ENCODE measurements at places on chromosomes 3 and 15.

DNA sequence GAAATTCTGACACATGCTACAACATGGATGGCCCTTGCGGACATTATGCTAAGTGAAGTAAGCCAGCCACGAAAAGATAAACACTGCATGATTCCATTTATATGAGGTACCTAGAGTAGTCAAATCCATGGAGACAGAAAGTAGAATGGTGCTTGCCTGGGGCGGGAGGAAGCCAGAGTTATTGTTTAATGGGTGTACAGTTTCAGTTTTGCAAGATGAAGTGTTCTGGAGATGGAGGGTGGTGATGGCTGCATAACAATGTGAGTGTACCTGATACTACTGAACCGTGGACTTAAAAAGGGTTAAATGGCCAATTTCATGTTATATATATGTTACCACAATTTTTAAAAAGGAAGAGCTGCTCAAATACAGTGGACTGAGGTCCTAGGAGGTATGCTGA is 66.9 kb downstream of the SEMA5B start:
- no peak for DNase-seq

DNA sequence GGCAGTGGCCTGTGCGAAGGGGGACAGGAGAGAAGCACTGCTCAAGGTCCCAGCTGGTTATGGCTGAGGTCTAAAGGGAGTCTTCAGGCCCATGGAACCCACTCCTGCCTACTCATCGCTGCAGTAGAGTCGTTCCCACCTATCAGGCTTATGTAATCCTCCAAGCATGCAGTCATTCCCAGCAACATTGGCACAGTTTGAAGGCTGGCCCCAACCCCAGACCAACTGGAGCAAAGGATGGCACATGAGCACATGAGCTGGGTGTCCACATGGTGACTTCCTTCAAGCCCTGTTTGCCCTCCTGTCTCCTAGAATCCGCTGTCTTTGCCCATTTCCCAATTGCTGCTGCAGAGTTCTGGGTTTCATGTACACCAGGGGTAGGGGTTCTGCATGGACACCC is 60.5 kb upstream of the FGD5 start:
- no peak for DNase-seq

GRCh38 chr3:39548282-39548681 is 80.8 kb downstream of the MOBP start:
- no peak for DNase-seq

- no peak for DNase-seq
Observed at GRCh38 chr15:52822475-52822874, 32.3 kb upstream of the ONECUT1 start.

DNA sequence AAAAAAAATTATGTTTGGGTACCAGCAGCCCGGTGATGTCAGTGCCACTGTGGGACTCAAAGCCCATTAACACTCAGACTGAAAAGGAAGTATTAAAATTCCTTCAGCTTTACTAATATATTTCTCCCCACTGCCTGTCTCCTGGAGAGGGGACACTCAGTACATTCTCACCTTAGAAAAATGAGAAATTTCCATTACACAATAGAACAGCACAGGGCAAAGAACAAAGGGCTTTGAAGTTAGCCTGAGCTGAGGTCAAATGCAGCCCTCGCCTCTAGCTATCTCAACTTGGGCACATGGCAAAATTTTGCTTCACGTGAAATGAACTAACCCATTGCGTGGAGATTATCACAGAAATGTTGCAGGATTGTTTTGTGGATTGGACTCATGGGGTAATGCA is 80.8 kb downstream of the RARB start:
- peak; percentile 59 for DNase-seq

DNA sequence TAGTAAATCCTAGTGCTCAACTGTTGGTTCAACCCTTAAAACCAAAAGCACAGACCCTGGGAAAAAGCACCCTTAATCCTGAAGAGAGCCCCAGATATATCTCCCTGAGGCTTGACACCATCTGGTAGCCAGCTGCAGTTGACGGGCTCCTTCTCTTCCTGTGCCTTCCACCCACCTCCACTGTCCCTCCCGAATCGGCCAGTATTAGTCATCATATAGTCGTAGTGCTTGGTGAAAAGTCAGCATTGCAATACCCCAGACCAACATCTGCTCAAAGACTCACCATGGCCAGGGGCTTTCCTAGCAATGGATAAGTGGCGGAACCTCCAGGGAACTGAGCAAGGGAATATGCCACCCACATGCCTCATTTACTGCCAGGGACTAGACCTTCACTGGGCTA is 125.6 kb upstream of the CRBN start:
- DNase-seq, result no peak

GRCh38 chr3:176712191-176712590 is 485.1 kb downstream of the TBL1XR1 start:
- DNase-seq, result no peak

DNA sequence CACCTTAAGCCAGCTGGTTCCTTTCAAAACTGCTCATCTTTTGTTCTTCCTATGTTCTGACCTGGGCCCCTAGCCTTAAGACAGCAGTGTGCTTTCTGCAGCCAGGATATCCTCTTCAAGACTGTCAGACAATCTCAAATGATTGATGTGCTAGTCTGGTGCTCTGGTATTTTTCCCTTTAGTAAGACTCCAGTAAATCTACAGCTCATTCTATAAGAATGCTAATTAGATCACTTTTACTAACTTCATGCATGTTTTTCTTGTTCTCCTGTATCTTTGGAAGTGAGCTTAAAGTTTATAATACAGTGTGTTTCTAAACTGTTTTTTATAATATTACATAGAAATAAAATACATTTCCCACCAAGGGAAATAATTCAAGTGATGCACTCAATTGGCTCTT is 220.9 kb upstream of the NANOGP8 start:
- peak; percentile 86 for DNase-seq

- DNase-seq, result no peak
Observed at GRCh38 chr3:42273361-42273760, 7.4 kb upstream of the CCK start.

DNA sequence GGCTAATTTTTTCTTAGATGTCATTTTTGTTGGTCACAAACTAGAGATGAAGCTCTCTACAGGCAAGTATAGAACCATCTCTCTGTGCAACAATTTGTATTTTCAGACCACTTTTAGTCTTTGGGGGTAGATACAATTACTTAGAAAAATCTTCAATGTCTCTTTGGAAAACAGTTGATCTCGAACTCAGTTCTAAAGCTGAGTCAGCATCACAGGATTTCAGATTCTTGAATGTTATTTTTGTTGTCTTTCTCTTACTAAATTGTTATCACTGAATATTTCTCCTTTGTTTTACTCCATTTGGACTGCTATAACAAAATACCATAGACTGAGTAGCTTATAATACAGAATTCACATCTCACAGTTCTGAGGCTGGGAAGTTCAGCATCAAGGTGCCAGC is 1557.0 kb downstream of the SI start:
- DNase-seq, result no peak

DNA sequence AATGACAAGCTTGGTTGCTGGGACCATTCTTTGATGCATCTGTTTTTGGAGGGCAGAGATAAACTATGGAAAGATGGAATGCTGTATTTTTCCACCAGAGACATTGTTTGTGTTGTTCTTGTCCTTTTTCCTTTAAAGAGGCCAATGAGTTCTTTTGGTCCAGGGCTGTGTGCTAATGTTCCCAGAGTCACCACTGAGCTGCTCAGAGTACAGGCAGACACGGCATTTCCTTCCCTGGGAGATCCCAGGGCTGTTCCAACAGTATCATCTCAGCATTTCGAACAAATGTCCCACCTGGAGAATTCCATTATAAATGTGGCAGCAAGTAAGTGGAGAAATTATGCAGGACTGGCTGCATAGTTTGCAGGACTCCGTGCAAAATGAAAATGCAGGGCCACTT is 190.6 kb downstream of the IL20RB start:
- DNase-seq, result no peak

DNA sequence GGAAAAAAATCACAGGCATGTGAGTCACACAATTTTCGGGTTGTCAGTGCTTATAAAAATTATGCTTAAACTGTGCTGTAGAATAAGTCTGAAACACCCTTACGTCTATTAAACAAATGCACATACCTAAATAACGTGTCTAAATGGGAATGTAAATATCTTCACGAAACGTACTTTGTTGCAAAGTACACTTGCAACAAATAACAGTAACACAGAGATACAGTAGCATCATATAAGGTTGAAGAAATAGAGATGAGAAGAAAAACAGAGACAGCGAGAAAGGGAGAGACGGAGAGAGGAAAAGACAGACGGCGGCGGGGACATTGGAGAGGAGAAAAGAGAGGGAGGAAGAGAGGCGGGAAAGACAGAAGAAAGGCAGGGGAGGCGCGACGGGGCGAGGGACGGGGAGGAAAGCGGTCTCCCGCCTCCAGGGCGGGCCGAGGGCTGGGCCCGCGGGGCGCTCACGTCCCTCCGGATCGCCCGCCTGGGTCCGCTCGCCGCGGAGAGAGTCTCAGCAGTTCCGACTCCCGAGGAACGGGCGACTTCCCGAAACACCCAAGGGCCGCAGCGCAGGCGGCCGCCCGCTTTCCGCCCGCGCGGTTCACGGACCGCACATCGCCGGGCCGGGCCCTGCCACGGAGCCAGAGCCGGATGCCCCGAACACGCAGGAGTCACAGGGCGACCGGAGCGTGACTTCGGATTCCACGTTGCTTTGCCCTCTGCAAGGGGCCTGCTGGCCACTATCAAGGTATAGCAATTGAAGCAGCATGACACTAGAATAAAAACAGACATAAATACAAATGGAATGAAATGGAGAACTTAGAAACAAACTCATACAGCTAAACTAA is 153.4 kb downstream of the LMLN start:
- DNase-seq, result no peak

DNA sequence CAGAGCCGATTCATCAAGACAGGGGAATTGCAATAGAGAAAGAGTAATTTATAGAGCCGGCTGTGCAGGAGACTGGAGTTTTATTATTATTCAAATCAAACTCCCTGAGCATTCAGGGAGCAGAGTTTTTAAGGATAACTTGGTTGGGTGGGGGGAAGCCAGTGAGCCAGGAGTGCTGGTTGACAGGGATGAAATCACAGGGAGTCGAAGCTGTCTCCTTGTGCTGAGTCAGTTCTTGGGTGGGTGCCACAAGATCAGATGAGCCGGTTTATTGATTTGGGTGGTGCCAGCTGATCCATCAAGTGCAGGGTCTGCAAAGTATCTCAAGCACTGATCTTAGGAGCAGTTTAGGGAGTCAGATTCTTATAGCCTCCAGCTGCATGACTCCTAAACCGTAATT is 95.4 kb upstream of the CCDC80 start:
- peak; percentile 54 for DNase-seq

GRCh38 chr3:67655364-67656121 is 1.1 kb upstream of the SUCLG2 start:
- DNase-seq, result no peak

DNA sequence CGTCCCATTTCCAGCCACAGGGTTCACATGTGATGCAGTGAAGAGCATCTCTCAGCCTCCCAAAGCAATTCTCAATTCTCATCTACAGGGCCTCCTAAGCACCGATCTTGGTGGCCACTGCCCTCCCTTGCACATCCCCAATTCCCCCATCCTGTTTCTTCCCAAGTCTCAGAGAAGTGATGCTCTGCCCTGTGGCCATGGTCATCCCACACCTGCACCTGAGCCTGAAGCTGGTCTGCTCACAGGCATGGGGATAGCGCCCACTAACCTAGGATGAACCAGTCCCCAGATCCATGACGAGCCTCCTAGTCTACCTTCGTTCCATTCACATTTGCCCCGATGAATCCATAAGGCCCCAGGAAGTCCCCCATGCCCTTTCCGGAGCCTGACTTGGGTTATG is 201.5 kb downstream of the UACA start:
- DNase-seq, result no peak

- DNase-seq, result no peak
Observed at GRCh38 chr3:9600597-9600996, 47.0 kb upstream of the LHFPL4 start.

GRCh38 chr3:182596676-182597410 is 196.5 kb upstream of the ATP11B start:
- DNase-seq, result no peak

- DNase-seq, result peak; percentile 85
Observed at GRCh38 chr15:39580485-39581241, at the start of gene THBS1. Gene THBS1 (plus strand): TSS chr15:39581079. CDS start chr15:39581858, 779 bp downstream.

DNA sequence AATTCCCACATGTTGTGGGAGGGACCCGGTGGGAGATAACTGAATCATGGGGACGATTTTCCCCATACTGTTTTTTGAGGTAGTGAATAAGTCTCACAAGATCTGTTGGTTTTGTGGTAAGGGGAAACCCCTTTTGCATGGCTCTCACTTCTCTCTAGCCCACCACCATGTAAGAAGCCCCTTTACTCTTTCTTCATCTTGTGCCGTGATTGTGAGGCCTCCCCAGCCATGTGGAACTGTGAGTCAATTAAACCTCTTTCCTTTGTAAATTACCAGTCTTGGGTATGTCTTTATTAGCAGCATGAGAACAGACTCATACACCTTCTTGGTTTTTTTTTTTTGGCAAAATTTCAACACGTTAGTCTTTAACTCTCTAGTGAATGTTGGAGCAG is 18.1 kb downstream of the ARL8B start:
- no peak for DNase-seq

- no peak for DNase-seq
Observed at GRCh38 chr3:183178512-183178832, 15.9 kb upstream of the LAMP3 start.

DNA sequence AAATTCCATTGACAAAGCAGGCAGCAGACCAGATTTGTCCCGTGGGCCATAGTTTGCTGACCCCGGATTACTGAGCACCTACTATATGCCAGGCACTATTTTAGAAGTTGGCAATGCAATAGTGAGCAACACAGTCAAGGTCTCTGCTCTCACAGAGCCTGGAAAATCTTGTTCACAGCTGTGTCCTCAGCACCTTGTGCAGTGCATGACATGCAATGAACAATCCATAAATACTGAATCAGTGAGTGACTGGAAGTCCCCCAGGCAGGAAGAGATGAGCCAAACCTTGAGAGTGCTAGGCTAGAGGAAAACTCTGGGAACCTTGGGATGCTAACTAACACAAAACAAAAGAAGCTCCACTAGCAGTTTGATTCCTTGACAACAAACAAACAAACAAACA is 14.4 kb downstream of the TM4SF1 start:
- peak; percentile 57 for DNase-seq

DNA sequence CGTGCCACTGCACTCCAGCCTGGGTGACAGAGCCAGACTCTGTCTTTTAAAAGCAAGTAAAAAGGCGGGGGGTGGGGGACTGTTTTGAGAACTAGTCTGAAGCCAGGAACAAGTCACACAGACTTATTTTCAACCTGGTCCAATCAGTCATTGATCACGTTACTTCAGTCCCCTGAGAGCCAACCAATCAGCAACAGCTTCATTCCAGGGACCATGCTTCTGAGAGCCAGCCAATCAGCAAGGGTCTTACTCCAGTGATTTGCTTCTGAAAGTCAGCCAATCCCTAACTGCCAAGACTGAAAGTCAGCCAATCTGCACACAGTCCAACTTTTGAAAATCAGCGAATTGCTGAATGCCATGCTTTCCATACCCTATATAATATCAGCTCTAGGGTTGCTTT is 48.6 kb upstream of the C15orf39 start:
- peak; percentile 76 for DNase-seq

DNA sequence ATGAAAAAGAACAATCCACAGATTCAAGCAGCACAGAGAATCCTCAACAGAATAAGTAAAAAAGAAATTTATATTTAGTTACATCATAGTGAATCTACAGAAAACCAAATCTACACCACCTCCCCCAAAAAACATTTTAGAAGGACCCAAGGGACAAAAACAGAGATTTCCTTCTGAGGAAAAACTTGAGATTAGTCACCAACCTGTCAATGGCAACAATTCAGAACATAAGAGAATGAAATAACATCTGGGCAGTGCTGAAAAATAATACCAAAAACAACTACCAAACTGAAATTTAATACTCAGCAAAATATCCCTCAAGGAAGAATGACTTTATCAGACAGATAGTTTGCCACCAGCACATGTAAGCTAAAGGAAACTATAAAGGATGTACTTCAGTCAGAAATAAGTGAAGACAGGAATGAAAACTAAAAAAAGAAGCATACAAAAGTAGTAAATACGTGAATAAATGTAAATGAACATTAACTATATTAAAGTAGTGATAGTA is 260.7 kb downstream of the ULK4 start:
- DNase-seq, result peak; percentile 52
